ENCODE measurements at places on chromosomes 7 and 10. TPM values are rescaled to one million over a fixed set of nuclear protein-coding genes. Genes with fewer than 3 reads are reported as not detected.

The WDR86 gene
- total RNA-seq, result 15.8 TPM

The GOLGA7B gene
- total RNA-seq, result not detected

The ZFAND2A gene
- 15.5 TPM for total RNA-seq

The PPRC1 gene
- 86.2 TPM for total RNA-seq

The TLL2 gene
- total RNA-seq, result 3.0 TPM

The SPDYE6 gene
- not detected for total RNA-seq

The CYP2C19 gene
- not detected for total RNA-seq

The POLD2 gene
- 148 TPM for total RNA-seq

The FKBP6 gene
- total RNA-seq, result 0.19 TPM

The AMPH gene
- 12.1 TPM for total RNA-seq

The HMX3 gene
- total RNA-seq, result 0.27 TPM

The NCF1 gene
- total RNA-seq, result 0.47 TPM

The NPC1L1 gene
- total RNA-seq, result not detected

The VIM gene
- 377 TPM for total RNA-seq

The RNF133 gene
- 0.39 TPM for total RNA-seq

The AZGP1 gene
- total RNA-seq, result 0.52 TPM

The SYT15B gene
- not detected for total RNA-seq

The WBP1L gene
- 26.2 TPM for total RNA-seq

The ANKRD2 gene
- not detected for total RNA-seq

The PRPS1L1 gene
- total RNA-seq, result not detected

The SFRP4 gene
- not detected for total RNA-seq

The ACTR3C gene
- total RNA-seq, result not detected

The PRSS58 gene
- not detected for total RNA-seq

The SFRP5 gene
- 3.3 TPM for total RNA-seq

The PON2 gene
- total RNA-seq, result 27.5 TPM

The MAGI2 gene
- 27.3 TPM for total RNA-seq

The ZNF777 gene
- total RNA-seq, result 11.2 TPM

The GLRX3 gene
- 155 TPM for total RNA-seq

The CASTOR2 gene
- total RNA-seq, result 47.8 TPM

The FAM24B gene
- 0.50 TPM for total RNA-seq

The TBATA gene
- not detected for total RNA-seq
